ENCODE measurements at places on chromosomes 7 and 10.

- DNase-seq: no peak
These were observed 8.0 kb downstream of the VSIR start for GRCh38 chr10:71765176-71765904.

- no peak for DNase-seq
These were observed 409.5 kb downstream of the SUGCT start for GRCh38 chr7:40544221-40544723.

DNA sequence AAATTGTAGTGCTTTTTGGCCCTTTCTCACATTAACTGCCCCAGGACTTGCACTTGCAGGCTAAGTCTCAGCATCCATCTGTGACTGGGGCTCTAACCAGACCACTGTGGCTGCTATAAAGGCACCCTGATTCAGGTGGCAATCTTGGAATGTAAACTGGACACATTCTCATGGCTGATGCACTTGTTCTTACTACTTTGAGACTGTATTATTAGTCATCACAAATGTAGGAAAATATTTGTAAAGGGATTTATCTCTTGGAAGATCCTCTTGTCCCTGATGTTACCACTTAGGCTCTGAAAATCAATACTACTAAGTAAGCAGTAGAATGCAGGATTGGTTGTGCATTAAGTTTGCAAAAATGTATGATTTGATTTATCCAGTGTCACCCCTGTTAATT lies 25.0 kb downstream of the PDE1C start:
- DNase-seq: no peak

- DNase-seq: no peak
These were observed 12.6 kb upstream of the NPFFR1 start for GRCh38 chr10:70296406-70296899.

DNA sequence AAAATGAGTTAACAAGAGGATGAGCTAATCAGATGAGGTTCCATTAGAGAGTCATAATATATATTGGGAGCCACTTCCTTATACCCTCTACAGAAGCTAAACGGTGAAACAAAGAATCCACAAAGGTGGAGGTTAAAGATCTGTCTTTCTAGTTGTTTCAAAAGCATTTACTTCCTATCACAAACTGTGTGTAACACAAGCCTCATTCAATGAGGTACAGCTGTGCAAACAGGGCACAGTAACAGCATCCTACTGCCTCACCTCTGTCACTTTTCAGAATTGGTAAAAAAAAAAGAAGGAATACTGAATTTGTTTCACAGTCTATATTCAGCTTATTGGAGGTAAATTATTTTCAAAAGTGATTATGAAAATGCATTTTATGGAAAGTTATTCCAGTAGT lies 128.7 kb downstream of the AGMO start:
- no peak for DNase-seq

DNA sequence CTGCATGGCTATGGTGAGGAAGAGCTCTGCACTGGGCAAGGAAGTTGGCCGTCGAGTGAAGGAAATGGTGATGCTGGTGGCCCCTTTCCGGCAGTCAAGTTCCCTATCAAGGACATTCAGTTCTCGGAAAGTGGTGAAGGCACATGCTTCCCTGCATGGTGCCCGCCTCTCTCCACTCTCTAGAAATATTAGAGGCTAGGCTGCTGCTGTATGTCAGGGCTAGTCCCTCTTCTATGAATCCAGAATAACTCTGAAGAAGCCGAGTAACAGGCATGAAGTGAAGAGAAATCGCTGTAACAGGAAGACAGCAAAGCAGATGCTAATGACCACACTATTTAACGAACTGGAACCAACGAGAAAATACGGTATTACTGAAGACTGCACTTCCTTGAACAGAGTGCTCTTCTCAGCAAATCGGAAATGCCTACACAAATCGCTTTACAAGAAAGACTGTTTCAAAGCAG lies 5.4 kb downstream of the IDI1 start:
- DNase-seq: peak; percentile 54

DNA sequence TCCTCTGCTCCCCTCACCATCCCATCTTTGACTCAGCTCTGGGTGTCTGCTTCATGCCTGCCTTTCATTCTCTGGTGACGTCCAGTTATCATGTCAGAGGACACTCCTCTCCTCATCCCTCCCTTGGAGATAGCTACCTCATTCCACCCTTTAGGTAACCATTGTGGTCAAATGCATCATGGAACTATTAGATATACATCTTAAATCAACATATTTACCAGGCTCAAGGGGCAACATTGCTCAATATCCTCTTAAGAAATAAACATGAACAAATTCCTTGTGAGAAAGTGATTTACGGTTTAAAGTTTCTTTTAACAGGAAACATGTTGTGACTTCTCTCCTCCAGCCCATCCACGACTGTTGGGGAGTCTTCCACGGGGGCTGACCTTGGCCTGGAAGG lies 511.6 kb upstream of the IGFBP3 start:
- DNase-seq: no peak

- no peak for DNase-seq
These were observed 29.3 kb upstream of the OSBPL3 start for GRCh38 chr7:25009257-25009656.

- no peak for DNase-seq
These were observed 53.8 kb upstream of the CPXM2 start for GRCh38 chr10:123945325-123945920.

GRCh38 chr10:3887404-3887803 lies 102.4 kb upstream of the KLF6 start:
- DNase-seq: no peak

DNA sequence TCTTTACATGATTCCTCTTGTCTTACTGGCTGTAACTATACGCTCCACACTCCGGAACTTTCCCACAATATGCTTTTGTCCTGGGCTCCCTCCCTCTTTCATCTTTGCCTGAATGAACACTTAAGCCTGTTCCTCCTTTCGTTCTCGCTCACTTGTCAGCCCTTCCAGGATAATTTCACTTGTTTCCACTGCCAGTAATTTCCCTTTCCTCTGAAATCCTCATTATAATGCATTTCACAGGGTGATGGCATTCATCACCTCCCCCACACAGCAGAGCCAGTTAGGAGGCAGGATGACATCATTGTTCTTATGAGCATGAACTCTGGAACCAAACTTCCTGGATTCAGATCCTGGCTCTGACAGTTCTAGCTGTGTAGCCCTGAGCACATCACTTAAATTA lies 372.6 kb downstream of the GPR158 start:
- DNase-seq: no peak

DNA sequence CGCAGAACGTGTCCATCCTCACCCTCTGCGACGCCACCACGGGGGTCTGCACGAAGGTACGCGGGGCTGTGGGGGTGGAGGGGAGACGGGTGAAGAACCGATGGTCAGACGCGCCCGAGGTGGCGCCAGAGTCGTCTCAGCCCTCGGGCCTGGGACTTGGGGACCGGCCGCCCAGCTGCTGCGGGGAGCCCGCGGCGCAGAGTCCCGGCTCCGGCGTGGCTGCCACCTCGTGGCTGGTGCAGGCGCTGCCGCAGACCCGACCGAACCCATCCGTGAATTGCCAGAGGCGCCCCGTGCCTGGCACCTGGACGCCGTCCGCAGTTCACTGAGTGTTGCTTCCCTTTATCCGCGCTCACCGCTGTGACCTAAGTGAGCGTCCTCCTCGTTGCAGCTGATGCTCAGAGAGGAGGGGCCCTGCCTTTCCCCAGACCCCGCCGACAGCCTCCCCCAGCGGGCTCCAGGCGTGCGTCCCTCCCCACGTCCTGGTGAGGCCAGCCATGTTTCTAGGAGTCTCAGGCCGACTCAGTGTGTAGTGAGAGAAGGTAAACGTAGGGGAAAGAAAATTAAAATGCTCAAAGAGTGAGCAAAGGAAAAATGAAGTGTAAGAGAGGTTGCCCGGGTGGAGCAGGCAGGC lies 208.7 kb downstream of the PAXIP1 start:
- DNase-seq: peak; percentile 15

GRCh38 chr7:50953820-50954219 lies 171.1 kb upstream of the GRB10 start:
- no peak for DNase-seq

GRCh38 chr7:17713584-17713983 lies 226.7 kb downstream of the SNX13 start:
- no peak for DNase-seq

DNA sequence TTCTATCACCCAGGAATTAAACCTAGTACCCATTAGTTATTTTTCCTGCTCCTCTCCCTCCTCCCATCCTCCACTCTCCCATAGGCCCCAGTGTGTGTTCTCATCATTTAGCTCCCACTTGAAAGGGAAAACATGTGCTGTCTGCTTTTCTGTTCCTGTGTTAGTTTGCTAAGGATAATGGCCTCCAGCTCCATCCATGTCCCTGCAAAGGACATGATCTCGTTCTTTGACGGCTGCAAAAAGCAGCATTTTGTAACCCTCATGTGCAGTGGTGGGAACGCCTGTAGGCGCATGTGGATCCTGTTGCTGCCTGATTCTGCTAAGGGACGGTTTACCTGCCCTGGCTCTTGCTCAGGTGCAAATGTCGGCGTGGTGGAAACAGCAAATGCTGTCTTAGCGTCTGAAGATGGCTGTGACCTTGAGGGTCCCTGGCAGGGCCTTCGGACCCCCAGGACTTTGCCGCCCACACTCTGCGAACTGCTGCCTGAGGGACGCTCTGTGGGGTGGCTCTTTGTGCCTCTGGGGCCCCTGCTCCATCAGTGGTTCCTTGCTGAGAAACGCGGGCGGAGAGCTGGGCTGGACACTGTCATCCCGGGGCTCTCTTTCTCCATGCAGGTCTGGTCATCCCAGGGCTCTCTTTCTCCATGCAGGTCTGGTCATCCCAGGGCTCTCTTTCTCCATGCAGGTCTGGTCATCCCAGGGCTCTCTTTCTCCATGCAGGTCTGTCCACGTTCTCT lies 5.6 kb upstream of the MTG1 start:
- peak; percentile 7 for DNase-seq

DNA sequence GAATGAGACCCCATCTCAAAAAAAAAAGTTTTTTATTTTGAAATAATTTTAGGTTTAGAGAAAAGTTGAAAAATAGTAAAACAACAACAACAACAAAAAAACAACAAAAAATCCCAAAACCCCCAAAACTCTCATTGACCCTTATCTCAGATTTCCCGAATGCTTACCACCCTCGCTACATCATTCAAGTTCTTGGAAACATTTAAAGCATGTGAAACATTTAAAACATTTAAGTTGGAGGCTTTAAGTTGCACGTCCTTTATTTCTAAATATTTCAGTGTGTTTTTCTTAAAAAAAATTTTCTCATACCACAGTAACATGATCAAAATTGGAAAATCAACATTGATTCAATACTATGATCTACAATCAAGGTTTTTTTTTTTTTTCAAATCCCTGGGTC lies 382 bp upstream of the ARMS2 start:
- DNase-seq: no peak

GRCh38 chr7:99392659-99393354 lies 15.6 kb downstream of the PDAP1 start:
- peak; percentile 86 for DNase-seq

- peak; percentile 9 for DNase-seq
These were observed 34.5 kb upstream of the MEOX2 start for GRCh38 chr7:15720849-15721471.

DNA sequence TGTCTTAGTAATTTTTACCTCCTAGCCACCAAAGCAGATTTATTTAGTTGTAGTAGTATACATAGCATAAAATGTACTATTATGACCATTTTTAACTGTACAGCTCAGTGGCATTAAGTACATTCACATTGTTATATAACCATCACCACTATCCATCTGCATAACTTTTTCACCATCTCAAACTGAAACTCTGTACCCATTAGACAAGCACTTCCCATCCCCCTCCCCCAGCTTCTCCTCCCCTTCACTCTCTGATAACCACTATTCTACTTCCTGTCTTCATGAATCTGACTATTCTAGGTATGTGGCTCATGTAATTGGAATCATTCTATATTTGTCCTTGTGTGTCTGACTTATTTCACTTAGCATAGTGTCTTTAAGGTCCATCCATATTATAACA lies 71.9 kb downstream of the MRPL32 start:
- no peak for DNase-seq

DNA sequence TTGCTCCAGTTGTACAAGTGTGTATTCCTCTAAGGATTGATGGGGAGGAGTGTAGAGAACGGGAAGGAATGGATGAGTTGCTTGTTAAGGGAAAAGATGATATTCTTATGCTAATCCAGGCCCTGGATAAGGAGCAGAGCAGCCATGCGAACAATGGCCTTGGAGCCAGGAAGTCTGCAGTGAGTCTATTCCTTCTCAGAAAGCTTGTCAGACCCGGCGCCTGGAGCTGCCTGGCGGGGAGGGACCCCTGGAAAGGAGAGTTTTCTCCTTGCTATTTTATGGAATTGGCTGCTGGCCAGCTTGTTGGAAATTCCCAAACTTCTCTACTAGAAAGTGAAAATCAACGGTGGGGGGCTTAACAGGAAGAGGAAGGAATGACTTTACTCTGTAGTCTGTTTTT lies 89.1 kb downstream of the MMRN2 start:
- no peak for DNase-seq

DNA sequence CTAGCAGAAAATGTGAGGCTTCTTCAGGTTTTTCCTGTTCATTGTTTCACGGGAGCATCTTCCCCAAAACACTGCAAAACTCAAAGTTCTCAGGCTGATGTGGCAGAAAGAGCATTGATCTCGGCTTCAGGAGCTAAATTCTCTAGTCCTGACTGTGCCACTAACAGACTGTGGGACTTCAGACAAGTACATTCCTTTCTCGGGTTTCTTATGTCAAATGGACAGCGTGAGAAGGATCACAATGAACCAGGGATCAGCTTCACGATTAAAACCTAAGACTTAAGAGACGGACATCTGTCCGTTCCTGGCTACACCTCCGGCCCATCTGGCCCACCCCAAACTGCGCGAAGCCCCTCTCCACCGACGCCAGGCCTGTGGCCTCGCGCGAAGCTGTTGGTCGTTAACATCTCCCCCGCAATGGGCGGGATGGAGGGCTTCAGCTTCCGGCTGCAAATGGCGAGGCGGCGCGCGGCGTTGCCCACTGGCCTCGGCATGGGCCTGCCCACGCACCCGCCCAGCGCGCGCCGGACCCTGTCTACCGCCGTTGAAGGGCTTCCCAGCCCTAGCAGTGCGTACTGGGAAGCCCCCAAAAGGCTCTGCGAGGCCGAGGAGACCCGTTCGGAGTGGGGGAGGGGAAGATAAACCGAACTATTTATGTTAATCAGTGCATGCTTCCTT lies 549 bp upstream of the DDX50 start:
- no peak for DNase-seq

- no peak for DNase-seq
These were observed 20.8 kb downstream of the VWA2 start for GRCh38 chr10:114259824-114260223.

GRCh38 chr7:2274666-2275065 lies 32.6 kb downstream of the NUDT1 start:
- no peak for DNase-seq

- no peak for DNase-seq
These were observed 235.5 kb upstream of the MEOX2 start for GRCh38 chr7:15922002-15922401.

Data from activated CD4-positive, alpha-beta memory T cell treated with anti-CD3 and anti-CD28 coated beads for 36 hours (primary cell).